GM04503 (cell line): ENCODE measurements at places on chromosomes 5 and 9.

- no peak for DNase-seq
These were observed 1122.5 kb upstream of the WWC1 start for GRCh38 chr5:167168971-167169370.

DNA sequence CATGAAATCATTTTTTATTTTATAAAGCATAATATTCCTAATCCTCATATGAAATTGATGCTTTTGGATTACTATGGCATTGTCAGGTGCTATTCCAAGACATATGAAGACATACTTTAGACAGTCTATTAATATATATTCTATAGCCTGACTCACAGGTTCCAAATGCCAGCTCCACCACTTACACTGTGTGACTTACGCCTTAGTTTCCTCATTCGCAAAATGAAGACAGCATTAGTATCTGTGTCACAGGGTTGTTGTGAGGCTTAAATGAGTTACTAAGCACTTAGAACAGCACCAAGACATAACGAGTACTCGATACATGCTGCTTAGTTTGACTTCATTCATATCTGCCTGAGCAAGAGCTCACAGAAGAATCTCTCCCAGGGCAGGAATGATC lies 132.2 kb upstream of the PTGER4 start:
- DNase-seq: no peak

DNA sequence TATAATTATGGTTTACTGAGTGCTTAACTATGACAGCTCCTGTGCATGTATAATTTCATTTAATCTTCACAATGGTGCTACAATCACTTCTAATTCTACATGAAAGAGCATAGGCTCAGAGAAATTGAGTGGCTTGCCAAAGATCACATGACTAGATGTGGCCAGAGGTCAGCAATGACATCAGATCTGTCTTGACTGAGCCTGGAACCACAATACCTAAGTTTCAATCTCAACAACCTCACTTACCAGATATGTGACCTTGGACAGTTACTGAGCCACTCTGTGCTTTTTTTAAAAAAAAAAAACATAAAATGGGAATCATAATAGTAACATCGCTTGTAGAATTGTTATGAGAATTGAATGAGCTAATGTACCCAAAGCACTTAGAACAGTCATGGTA lies 130.7 kb downstream of the TRIM32 start:
- no peak for DNase-seq

DNA sequence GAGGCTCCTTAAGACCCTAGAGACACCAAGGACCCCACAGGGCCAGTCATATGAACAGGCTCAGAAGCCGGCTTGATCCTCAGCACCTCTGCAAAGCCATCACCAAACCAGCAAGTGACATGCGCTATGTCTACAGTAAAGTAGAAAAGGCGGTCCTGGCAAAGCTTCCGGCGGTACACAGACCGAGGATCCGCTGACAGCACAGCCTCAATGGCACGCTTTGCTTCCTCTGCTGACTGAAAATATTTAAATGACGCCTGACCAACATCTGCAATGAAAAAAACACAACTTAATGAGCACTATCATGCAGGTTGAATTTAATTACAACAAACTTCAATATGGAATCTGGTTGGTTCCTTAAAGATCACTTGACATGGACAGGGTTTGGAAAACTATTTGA lies 17.6 kb downstream of the TRMO start:
- DNase-seq: no peak

DNA sequence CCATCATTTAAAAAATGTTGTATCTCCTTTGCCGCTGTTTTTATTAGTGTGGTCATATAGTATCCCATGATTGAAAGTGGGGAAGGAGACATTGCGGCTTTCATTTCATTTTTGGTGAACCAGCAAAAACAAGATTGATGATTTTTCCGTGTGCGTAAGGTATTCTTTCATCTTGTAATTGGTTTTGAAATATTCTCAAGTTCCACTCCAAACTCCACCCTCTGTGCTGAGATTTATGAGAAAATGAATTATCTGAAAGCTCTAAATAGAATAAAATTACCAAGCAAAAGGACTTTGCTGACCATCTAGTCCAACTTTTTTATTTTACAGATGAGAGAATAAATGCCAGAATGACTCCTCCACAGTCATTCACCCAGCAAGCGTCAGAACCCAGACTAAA lies 103.1 kb upstream of the MPDZ start:
- no peak for DNase-seq

DNA sequence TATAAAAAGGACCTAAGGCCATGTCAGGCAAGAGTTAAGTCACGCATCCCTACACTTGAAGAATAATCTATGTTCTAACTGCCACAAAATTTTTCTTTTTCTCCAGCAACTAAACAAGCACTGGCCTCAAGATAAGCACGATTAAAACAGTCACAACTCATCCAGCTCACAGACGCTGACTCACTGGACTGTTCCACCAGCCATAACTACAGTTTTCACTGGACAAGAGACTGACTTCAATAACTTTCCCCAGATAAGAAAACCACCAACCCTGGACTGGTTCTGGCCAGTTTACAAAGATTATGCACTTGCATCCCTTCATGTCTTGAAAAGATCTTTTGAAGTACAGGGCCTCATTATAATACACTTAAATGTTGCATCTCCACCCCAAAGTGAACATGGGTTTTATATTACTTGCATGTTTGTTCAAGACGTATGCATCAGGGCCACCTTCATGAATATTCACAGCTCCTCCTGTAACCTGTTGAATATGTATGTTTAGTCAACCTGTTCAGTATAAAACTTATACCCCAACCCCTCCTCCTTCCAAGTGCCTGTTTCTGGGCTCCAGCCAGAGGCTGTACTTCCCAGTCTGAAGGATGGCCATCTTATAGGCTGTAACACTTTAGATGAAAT lies 129.3 kb upstream of the EPB41L4A start:
- peak; percentile 28 for DNase-seq

GRCh38 chr5:88669371-88670050 lies 213.5 kb downstream of the MEF2C start:
- no peak for DNase-seq

- DNase-seq: no peak
These were observed 8.4 kb downstream of the PDE6A start for GRCh38 chr5:149936044-149936699.

DNA sequence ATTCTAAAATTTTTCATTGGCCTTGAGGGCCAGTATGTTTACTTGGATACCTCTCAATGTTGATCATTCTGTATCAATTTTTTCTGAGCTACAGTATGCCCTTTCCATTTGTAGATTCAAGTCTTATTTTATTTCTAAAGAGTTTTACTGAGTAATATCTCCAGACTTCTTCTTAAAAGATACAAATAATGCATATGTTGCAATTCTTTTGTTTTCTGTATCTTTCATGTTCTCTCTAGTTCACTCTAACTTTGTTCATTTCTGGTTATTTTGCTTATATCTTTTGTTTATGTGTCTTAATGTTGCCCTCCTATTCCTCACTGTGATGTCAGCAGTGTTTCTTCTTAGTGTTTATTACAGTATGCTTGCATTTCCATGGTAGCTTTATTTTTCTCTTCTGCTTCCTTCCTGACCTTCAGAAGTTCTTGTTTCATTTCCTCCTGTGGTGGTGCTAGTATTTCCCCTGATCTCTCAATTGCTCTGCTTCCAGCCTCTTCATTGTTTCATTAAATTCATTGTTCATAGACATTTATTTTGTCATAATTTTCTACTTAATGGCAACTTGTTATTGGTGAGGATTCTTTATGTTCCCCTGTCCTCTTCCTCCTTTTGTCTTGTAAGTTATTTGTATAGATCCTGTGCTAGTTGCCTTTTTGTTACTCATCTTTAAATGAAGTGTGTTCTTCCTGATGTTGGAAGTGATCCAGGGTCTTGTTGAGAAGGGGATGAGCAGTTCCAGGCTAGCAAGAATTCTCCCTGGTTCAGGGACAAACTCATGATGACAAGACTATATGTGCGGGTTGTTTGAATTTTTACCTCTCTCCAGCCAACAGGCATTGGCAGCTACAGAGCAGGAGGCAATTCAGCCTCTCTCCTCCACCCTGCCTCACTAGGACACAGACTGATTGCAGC lies 160.8 kb downstream of the DEPDC1B start:
- DNase-seq: no peak

GRCh38 chr5:15737871-15738664 lies 238.1 kb downstream of the FBXL7 start:
- DNase-seq: no peak

DNA sequence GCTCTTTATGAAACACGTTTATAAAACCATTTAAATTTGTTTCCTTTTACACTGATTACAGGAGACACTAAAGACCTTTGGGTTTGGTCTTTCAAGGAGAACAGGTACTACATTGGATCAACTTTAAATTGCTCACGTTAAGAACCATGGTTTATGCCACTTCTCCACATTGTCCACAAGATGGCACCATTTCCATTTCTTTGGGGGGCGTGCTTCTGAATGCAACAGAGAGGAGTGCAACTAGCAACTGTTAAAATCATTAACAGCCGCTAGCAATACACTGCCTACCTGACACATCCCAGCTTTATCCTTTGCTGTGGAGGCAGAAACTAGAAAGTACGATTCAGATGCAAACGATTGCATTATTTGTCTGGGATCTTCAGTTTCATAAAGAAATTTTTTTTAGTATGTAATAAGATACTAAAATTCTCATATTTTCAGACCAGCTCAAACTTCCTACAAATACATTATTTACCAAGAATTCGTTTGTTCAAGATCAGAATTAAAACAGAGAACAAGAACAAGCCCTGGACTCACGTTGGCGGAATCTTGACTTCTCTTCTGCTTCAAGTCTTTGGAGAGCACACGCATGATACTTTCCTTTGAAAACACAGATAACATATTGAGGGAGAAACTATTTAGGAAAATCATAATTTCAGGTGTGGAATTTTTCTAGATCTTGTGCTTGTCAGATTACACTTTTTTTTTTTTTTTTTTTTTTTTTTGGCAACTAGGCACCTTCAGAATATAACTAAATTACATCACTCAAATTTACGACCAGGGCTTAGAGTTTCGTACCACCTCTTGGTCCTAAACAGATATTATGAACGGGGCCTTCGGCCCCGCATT lies 702 bp downstream of the CDC20B start:
- DNase-seq: peak; percentile 22

DNA sequence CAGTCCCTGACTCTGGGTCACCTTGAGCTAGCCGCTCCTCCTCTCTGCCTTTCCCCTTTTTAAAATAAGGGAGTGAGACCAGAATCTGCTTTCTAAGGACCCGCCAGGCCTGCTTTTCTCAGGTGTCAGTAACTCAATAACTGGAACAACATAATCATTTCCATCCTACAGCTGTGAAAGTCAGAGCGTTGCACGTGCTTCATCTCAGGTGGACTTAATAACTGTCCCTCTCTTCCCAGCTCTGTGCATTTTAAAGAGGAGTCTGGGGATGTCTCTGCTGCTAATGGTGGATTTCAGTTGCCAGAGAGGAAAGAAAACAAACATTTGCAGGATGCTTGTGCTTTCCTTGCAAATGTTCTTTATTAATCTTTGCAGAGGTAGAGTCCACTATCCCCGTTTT lies 93.7 kb downstream of the PCDH1 start:
- no peak for DNase-seq
